ENCODE measurements at places on chromosomes 12 and 14.
A peak's percentile ranks its signal among the peaks of the same experiment; 100 is the strongest.

DNA sequence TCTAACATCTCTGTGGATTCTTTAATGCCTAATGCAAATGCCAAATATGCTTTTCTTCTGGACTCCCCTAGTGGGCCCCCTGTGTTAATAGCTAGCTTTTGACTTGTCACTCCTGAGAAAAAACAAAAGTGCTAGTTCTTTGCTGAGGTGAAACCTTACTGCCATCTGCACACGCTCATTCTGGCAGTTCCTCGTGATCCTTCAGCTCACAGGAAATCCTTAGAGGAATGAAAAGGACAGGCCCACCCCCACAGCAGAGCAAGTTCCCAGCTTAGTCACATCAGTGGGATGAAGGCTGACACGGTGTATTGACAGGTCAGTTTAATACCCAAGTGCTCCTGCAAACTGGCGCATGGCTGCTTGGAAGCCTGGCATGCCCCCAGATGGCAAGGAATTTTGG, 165.1 kb upstream of the ATP2B1 start:
- DNase-seq: no peak

- no peak for DNase-seq
Observed at GRCh38 chr12:48180857-48181495, 2.5 kb upstream of the CCDC184 start.

DNA sequence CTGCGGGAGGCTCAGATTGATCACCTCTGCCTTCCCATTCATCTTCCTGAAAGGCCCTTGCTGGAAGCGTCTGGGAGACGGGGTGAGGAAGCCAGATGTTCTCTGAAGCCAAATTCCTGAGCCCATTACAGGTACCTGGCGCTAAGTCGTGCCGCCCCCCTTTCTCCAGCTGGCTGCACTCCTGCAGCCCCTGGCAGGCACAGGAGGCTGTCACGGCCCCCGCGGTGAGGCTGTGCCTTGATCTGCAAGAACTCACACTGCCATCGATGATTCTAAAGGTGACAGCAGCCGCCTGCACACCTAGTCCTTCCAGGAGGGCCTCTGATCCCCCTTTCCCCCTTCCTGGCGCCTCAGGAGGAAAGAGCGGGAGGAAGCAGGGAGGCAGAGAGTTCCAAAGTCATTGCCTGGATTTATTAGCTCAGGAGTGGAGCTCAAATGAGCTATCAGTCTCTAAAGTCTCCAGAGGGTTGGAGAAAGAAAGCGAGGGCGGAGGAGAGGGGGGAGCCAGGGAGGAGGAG, 106.9 kb downstream of the RFLNA start:
- peak; percentile 54 for DNase-seq

GRCh38 chr12:96571101-96571862, 81.9 kb downstream of the CFAP54 start:
- DNase-seq: no peak

DNA sequence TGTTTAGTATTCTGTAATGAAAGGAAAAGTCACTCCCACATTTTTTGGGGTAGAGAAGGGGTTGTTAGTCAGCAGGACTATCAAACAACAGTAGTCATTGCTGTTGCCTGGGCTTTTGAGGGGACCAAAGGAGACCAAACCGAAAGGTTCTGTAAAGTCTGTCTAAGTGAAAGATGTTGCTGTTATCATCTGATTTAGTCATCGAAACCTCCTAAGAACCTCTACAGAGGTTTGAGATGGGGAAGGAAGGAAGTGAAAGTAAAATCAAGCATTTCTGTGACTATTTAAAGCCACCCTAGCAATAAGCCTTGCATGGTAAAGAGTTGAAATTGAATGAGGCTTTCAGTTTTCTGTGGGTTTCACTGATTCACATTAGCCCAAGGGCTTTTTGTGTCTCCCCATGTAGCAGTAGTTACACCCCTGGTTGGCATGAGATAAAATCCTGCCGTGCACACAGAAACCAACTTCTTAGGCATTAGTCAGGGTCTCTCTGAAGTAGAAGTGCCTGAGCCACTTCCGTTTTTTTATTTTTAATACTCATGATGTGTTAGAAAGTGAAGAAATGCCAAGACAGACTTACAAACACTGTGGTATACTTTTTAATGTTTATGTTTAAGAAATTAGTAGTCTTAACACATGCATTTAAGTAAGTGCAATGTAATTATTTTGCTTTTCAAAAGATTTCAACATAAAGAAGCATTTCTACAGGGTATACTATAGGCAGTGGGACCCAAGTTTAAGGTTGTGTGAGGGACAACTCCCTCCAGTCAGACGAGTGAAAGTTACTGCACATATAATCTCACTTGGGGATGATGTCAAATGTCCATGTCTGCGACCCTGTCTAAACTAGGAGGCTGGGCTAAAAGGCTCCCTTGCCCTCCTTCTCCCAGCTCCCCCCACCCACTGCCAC, 50.4 kb downstream of the DYRK2 start:
- DNase-seq: no peak

GRCh38 chr14:32623300-32624093, 294.4 kb downstream of the AKAP6 start:
- no peak for DNase-seq

DNA sequence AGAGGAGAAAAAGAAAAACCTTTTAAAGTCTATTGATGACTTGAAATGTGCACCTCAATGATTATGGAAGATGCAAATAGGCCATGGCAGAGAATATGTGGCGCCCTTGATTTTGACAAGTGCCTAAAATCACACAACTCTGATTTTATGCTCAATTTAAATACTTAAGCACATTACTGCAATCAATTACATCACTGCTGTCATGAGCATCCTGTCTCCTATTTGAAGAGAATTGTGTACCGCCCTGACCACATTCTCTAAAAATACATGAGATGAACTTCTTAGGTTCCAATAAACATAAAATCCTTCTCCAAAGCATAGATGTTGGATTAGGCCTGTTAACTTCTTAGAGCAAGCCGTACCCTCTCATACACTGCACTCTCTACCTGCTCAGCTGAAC, 1.6 kb downstream of the TXNDC16 start:
- DNase-seq: no peak

GRCh38 chr12:78088391-78088832, 257.7 kb downstream of the NAV3 start:
- no peak for DNase-seq

DNA sequence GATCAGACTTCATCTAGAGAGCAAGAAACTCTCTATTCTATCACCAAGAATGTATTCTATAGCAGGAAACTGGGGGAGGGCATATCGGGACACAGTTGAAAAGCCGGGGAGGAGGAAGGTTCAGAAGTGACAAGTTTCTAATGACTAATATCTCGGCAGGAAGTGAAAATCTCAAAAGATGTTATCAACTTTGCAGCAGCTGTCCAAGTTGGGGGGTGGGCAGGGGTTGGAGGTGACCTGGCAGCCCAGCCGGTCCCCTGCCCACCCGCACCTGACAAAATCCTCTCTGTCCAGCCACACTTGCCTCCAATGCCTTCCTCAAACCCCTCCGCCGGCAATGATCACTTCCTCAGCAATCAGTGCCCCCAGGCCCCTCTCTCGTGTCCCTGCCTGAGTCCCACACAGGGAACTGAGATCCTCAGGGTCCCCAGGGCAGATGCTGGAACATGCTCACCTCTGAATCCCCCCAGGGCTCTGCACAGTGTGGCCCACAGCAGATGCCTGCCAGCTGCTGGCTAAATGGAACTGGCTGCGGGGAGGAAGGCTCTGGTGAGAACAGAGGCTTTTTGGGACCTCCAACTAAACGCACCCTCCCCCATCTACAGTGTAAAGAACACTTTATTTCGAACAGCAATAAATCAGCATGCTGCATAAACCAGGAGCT, 43.9 kb downstream of the CCDC88C start:
- DNase-seq: no peak

GRCh38 chr12:63294327-63294632, 143.3 kb upstream of the AVPR1A start:
- no peak for DNase-seq

GRCh38 chr14:103097994-103098957, 3.8 kb downstream of the EXOC3L4 start:
- DNase-seq: no peak

DNA sequence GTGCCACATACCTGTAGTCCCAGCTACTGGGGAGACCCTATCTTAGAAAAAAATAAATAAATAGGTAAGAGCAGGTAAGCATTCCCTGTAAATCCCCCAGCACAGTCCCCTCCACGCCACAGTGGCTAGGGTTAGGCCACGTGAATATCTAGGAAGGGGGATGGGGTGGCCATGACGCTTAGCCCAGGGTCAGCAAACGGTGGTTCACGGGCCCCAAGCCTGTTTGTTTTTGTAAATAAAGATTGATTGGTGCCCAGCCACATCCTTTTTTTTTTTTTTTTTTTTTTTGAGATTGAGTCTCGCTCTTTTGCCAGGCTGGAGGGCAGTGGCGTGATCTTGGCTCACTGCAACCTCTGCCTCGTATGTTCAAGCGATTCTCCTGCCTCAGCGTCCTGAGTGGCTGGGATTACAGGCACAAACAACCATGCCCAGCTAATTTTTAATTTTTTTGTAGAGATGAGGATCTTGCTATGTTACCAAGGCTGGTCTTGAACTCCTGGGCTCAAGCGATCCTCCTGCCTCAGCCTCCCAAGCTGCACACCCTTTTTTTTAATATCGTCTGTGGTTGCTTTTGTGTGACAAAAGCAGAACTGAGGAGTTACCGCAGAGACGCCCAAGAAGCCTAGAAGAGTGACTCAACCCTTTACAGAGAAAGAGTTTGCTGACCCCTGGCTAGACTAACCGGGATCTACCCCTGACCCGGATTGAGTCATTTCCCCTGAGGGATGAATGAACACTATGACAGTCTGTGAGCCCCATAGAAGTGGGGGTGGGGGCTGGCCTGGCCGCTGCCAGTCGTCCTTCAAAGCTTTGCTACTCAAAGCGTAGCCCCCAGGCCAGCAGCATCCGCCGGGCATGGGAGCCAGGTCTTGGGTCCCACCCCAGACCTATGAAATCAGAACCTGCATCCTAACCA, 113.7 kb upstream of the NCOR2 start:
- no peak for DNase-seq

GRCh38 chr14:29282169-29282568, 515.6 kb downstream of the FOXG1 start:
- DNase-seq: no peak
